ENCODE measurements at places on chromosomes 1 and 21. TPM values are rescaled to one million over a fixed set of nuclear protein-coding genes. Genes with fewer than 3 reads are reported as not detected.

- DNase-seq: no peak
- no peak overlapping the region for H3K4me3 ChIP-seq
- no peaks in the 10 kb centered on the region for H3K27me3 ChIP-seq
- H3K36me3 ChIP-seq: peaks cover 6% of the 10 kb centered on the region
These were observed 52.6 kb downstream of the CD34 start for GRCh38 chr1:207858281-207858680.

GRCh38 chr21:45482899-45483821 lies 59.1 kb downstream of the SLC19A1 start:
- peak overlapping the region; percentile 92 for H3K4me3 ChIP-seq
- H3K27me3 ChIP-seq: no peaks in the 10 kb centered on the region
- peak overlapping the region; percentile 70 for H3K27ac ChIP-seq

GRCh38 chr1:211750599-211750998 lies 75.2 kb upstream of the NEK2 start:
- peaks cover 15% of the 10 kb centered on the region for H3K36me3 ChIP-seq
- no peak for DNase-seq
- no peak overlapping the region for H3K27ac ChIP-seq
- H3K4me3 ChIP-seq: no peak overlapping the region

GRCh38 chr1:88877382-88877825 lies 14.0 kb downstream of the GTF2B start:
- no peak overlapping the region for H3K27ac ChIP-seq
- H3K4me1 ChIP-seq: peaks cover 22% of the 10 kb centered on the region
- peak; percentile 16 for DNase-seq
- no peak overlapping the region for H3K4me3 ChIP-seq

- H3K27ac ChIP-seq: no peak overlapping the region
- DNase-seq: no peak
- H3K27me3 ChIP-seq: peaks cover 22% of the 10 kb centered on the region
- no peaks in the 10 kb centered on the region for H3K36me3 ChIP-seq
- H3K4me3 ChIP-seq: no peak overlapping the region
These were observed 52.7 kb downstream of the TCP10L start for GRCh38 chr21:32532636-32533035.

DNA sequence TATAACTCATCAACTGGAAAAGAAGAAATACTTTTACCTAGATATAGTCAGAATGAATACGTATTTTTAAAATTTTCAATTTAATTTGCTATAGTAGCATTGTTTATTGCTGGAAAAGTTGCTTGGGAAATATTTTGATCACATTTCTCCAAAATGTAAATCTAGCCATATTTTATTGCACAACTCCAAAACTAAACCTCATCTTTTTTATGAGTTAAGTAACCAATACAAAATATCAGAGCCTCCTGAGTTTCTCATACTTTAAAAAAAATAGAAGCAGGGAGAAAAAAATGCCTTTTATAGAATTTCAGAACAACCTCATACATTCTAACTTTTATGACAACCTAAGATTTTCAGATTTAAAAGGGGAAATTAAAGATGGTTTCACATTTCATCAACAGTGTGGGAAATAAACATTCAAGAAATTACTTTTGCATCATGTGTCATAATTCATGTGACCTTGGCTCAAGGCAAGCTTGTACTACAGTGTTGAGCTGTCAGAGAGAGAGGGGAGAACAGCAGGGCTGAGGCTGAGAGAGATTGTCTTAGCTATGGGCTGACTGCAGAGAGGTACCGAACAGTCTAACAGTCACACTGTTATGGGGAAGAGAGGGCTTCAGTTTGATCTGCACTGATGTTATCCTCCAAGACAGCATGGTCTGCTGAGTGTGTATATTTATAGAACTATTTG lies 519.0 kb downstream of the LTN1 start:
- no peak overlapping the region for H3K4me3 ChIP-seq
- H3K4me1 ChIP-seq: peaks cover 12% of the 10 kb centered on the region
- peaks cover 3% of the 10 kb centered on the region for H3K27me3 ChIP-seq
- no peak for DNase-seq

DNA sequence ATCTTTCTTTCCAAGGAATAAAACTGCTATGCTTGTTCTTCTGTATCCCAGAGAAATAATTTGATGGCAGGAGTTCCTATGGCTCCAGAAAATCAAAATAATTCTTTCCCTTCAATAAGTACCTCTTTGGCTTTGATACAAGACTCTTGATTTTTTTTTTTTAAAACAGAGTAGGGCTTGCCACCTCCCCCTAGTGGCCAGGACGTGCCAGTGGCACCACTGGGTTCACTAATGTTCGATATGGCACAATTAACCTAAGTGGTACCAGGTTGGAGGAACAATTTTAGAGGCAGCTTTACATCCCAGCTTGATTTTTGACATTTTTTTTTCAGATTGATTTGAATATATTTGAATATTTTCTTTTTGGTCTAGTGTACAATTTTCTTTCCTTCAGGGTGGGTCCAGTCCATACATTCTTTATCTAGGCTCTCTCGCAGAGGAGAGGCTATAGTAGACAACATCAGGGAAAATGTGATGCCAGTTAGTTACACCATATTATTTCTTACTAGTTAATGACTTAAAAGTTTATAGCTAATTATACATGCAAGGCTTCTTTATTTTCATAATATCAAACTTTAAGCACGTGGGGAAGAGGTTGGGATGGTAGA lies 330.9 kb downstream of the S1PR1 start:
- no peak overlapping the region for H3K27ac ChIP-seq
- no peaks in the 10 kb centered on the region for H3K4me1 ChIP-seq

DNA sequence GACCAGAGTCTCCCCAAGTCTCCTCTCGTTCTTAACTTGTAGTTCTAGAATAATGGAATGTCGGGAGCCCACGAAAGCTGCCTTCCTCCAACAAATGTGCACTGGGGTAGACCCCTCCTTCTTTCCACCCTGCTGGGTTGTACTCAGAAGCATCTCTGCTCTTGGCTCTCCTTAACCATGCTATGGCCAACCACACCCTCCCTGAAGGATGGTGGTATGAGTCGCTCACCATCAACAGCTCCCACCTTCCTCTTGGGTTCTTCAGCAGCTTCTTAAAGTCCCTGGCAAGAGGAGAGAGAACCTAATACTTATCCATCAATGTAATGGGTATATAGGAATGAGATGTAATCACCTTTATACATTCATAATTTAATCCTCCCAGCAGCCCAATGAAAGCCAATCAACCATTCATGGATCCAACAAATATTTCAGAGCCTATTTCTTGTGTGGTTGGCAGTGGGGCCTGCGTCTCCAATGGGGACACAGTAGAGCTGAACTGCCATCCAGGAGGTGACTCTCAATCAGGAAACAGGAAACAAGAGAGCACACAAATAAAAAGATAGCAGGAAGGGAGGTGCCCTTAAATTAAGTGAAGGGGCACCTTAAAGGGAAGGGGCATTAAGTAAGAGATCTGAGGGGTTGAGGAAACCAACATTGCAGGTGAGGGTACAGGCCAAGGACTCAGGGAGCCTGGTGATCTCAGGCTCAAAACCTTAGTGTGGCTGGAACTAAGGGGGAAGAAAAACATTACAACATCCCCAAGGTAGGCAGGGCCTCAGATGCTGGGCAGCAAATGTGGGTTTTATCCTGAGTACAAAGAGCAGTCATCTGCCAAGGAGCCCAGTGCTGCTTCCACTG lies 64.4 kb upstream of the ETS2 start:
- peaks cover 6% of the 10 kb centered on the region for H3K4me1 ChIP-seq
- no peak for DNase-seq
- no peaks in the 10 kb centered on the region for H3K36me3 ChIP-seq
- H3K27ac ChIP-seq: no peak overlapping the region
- H3K27me3 ChIP-seq: peaks cover 10% of the 10 kb centered on the region

DNA sequence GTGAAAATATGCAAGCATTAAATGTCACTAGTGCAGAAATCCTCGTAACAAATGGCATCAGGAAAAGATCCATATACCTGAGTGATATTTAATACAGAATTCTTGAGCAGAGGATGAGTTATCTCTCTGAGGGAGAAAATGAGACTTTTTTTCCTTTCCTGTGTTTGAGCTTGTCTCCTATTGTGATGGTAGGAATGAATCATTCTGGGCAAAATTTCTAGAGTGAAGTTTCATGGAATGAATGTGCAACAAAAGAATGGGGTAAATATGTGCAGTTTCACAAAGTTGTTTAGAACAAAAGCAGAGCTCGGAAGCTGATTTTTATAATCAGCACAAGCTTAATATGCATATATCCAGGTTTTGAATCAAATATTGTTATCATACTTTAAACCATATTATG lies 4.6 kb downstream of the CTPS1 start:
- no peaks in the 10 kb centered on the region for H3K27me3 ChIP-seq
- H3K27ac ChIP-seq: no peak overlapping the region
- DNase-seq: no peak

GRCh38 chr1:51302746-51303145 lies 27.6 kb downstream of the TTC39A start:
- H3K4me3 ChIP-seq: no peak overlapping the region
- no peak for DNase-seq

DNA sequence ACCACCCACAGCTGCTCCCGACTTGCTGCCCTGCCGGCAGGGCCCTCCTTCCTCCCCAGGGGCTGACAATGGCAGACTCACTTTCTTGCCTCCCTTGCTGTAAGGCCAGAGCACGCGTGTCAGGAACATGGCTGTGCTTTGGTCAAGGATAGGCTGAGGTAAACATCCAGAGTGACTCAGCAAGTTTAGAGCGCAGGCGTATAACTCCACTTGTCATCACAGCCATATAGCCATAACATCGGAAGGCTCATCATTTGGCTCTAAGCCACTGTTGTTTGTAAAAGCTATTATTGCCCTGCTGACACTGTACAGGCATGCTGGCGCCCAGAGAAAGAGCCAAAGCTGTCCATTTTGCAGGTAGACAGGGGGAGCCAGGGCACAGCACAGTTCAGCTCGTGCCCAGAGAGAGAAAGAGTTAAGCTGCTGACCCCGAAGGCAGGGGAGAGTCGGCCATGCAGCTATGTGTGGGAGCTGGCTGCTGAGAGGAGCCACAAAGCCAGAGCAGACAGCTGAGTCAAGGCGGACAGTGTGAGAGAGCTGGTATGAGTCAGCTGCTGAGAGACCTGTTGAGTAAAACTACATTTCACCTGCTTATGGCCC lies 60.6 kb downstream of the GNG4 start:
- H3K27ac ChIP-seq: no peak overlapping the region
- peaks cover 2% of the 10 kb centered on the region for H3K4me1 ChIP-seq
- H3K27me3 ChIP-seq: peaks cover 33% of the 10 kb centered on the region
- no peak for DNase-seq

DNA sequence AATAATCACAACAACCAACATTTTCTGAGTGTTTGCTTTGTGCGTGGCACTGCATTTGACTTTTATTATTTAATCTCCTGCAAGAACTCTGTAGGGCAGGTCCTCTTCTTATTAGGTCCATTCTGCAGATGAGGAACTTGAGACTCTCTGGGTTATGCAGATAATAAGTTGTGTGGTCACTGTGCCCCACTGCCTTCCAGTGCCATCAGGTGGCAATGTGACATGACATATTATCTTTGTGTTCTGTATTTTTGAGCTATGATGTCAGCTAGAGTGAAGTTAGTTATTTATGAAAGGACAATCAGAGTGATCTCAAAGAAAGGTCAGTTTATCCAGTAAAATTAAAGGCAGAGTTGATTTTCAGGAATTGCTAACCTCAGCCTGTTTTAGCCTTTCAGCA lies 196.0 kb downstream of the FMN2 start:
- H3K27ac ChIP-seq: no peak overlapping the region
- no peak overlapping the region for H3K4me3 ChIP-seq
- no peaks in the 10 kb centered on the region for H3K27me3 ChIP-seq
- no peaks in the 10 kb centered on the region for H3K4me1 ChIP-seq

Gene ANKRD34A
- not detected for polyA plus RNA-seq

Gene CPT2
- 28.0 TPM for polyA plus RNA-seq

Gene CELA2B
- polyA plus RNA-seq: not detected

Gene LIPI
- not detected for polyA plus RNA-seq

Gene TNFAIP8L2
- 15.6 TPM for polyA plus RNA-seq

Gene XCL2
- polyA plus RNA-seq: not detected

Gene FHAD1
- not detected for polyA plus RNA-seq

Gene CASZ1
- polyA plus RNA-seq: 3.4 TPM

Gene AMY1B
- not detected for polyA plus RNA-seq

Gene MYOG
- polyA plus RNA-seq: not detected

Data from naive B cell (primary cell).